Ascending aorta (tissue), 2 donors: ENCODE measurements at places on chromosomes 1 and 21. TPM values are rescaled to one million over a fixed set of nuclear protein-coding genes. Genes with fewer than 3 reads are reported as not detected.

Gene OLIG2
- total RNA-seq: not detected

Gene CLDN19
- total RNA-seq: not detected

Gene ACTL8
- not detected for total RNA-seq

DNA sequence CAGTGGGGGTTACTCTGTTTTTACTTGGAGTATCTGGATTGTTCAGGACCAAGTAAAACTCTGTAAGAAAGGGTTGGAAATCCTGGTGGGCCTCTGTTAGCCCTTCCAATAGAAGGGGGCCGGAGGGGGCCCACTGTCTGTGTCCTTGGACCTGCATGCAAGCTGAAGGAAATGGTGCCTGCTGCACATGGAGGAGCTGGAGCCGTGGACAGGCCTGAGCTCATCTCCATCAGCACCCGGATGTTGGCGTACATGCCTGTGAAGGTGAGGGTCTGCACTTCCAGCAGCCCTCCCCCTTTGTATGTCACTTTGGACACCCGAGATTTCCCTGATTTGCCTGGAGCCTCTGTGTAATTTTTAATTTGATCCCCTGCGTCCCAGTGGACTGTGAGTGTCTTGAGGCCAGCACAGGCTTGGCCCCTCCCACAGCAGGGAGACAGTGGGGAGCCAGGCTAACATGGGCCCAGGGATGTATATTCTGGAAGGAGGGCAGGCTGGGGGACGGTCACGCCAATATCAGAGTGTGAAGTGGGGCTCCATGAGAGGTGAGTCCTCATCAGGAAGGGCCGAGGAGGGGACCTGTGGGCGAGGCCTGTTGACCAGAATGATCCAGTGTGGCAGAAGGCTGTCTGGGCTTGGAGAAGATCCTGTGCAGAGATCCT, 16.8 kb downstream of the GALNT2 start:
- DNase-seq: no peak

DNA sequence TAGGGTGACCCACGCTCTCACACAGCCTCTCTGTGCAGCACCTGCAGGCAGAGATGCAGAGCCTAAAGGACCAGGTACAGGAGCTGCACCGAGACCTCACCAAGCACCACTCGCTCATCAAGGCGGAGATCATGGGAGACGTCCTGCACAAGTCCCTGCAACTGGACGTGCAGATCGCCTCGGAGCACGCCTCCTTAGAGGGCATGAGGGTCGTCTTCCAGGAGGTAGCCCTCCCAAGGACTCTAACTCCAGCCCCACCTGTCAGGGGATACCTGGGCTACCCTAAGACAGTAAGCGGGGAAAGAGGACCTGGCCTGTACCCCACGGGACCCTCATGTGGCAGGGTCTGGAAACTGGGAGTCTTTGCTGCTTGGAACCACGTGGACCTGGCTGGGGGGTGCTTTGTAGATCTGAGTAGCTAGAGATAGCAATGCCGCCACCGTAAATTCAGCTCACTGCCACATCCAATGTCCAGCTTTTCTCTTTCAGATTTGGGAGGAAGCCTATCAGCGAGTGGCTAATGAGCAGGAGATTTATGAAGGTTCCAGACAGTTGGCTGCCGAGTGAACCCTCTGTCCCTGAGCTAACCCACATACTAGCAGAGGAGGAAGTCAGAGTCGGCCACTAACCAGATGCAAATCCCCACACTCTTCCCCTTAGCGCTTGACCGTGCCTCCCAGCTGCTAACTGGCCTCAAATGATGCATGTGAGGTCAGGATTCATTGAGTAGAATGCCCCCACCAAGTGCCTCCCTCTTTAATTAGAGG, 6.5 kb downstream of the RNF207 start:
- no peak for DNase-seq

DNA sequence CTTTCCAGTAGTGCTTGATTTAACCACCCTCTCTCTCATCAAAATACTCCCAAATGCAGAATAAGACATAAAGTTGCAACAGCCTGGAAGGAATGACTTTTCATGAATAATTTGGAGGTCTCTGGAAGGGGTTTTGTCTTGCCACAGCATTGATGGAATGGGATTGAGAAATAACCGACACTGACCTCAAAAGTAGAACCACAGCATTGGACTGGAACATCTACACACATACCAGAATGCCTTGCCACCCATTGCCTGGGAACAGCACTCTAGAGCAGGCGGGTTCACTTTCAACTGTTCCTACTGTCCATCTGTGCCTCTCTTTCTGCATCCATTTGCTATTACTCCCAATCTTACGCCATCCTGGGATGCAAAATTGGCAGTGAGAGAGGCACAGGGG, 149.1 kb upstream of the USP24 start:
- no peak for DNase-seq

- DNase-seq: no peak
These were observed 416.2 kb upstream of the ADGRL4 start for GRCh38 chr1:79422726-79423125.

DNA sequence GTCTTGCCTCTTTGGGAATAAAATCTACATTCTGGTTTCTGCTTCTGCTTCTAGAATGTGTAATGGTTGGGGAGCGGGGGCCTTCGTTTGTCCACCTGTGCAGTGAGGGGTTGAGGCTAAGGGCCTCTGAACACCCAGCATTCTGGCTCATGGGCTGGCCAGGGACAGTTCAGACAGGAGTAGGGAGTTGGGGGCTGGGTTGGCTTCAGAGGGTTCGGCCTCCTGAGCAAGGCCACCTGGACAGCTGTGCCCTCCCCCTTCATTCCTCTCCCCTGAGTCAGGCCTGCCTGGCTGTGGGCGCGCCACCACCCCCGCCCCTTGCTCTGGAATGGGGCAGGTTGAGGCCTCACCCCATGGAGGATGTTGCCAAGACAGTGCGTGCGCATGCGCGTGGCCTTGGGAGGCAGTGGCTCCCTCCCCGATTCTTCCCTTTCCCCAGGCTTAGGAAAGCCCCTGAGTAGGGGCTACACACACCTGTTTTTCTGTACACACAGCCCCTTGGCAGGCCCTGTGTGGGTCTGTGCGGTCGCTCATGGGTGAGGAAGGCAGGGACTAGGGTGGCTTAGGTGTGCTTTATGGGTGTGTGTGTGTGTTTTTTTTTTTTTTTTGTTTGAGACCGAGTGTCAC, 57.0 kb downstream of the YARS1 start:
- DNase-seq: no peak
